ENCODE measurements at places on chromosomes 5 and 9.

GRCh38 chr9:126457890-126458289 is 131.3 kb downstream of the MVB12B start:
- no peak overlapping the region for H3K27ac ChIP-seq
- H3K27me3 ChIP-seq: no peaks in the 10 kb centered on the region
- H3K36me3 ChIP-seq: no peaks in the 10 kb centered on the region

- H3K27ac ChIP-seq: no peak overlapping the region
- H3K4me1 ChIP-seq: peaks cover 26% of the 10 kb centered on the region
- no peak overlapping the region for H3K4me3 ChIP-seq
- H3K36me3 ChIP-seq: no peaks in the 10 kb centered on the region
Measured at GRCh38 chr9:22041775-22042174, 32.7 kb upstream of the CDKN2B start.

DNA sequence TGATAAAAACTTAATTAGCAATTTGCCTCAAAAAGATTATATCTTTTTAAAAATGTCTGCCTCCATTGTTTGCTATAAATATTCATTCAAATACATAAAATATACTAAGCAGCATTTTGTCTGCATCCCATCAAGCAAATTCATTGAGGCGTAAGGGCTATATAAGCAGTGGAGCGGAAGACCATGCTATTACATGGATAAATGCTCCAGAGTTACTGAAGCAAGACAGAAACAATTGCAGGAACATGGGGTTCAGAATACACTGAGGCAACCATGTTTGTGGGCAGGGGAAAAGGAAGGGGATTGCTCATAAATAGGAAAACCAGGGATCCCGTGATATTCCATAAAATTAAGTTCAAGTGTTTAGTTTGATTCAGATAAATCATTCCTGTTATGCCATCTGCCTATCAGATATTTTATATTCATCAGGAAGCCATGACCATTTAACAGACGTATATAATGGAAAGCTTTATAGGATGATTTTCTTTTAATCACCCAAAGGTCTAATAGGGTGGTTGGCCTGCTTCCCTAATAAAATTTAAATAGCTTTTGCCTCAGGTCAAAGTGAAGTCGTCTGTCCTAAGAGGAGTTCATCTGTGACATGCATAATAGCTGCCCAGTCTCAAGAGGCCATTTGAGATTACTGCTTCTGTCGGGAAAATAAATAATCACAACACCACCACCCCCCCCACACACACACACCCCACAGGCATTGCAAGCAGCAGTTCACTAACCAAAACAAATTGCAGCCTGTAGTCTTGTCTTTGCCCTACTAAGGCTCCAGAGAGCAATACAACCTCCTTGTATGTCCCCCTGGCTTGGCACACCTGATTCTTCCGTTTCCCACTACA is 105.2 kb downstream of the RASEF start:
- H3K27ac ChIP-seq: no peak overlapping the region
- no peaks in the 10 kb centered on the region for H3K4me1 ChIP-seq
- no peaks in the 10 kb centered on the region for H3K36me3 ChIP-seq
- no peak for DNase-seq
- no peak overlapping the region for H3K4me3 ChIP-seq

DNA sequence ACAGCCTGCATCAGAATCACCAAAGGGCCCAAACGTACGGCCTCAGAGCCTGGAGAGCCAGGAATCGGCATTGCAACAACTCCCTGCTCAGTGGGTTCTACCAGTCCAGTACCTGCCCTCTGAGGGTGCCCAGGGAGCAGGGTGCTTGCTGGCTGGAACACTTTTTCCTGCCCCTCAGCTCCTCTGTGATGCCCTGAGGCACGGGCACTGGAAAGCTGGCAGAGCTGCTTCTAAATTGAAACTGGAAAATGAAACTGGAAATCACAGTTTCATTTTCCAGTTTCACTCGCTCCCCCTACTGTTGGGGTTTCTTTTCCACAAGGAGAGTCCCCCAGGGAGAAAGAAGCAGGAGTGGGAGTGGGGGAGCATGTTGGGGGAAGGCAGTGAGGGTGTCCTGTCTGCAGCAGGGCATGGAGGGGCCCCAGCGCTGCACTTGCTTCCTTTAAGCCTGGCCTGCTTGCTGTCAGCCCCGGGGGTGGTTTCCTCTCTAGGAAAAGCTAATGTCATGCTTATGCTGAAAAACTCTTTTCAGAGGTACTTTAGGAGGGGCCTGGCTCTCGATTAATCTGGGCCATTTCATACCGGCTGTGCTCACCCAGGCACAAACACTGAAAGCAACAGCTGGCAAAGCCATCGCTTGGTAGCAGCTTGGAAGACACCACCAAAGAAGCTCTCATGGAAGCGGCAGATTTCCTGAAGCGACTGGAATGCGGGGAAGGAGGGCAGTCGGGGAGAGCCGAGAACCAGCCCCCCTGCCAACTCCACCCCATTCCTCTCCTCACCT is 26.2 kb downstream of the IRF1 start:
- no peak for DNase-seq
- no peaks in the 10 kb centered on the region for H3K36me3 ChIP-seq

DNA sequence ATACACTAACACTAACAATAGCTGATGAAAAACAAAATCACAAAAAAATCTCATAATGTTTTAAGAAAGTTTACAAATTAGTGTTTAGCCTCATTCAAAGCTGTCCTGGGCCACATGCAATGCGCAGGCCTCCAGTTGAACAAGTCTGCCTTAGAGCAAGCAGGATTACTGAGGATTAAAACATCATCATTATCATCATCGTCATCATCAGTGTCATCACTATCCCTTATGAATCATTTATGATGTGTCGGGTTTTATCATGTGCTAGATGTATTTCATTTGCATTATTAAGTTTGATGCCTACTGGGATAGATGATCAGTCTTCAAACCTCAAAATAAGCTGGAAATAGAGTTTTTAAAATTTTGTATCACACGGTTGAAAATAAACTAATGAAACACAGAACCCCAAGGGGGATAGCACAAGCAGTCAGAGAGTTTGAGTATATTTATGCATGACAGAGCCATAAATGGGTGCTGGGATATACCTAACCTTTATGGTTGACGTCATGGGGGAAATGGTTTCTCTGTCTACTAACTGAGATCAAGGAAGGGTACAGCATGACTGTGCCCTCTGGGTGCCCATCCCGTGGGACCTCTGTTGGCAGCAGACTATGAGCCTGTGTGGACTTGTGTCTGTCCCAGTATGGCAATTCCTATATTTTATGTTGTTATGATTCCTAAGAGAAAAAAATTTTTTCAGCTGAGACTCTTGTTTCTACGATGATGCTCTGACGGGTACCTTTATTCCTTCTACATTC is 150.3 kb upstream of the ADRA1B start:
- no peak for DNase-seq
- H3K4me1 ChIP-seq: no peaks in the 10 kb centered on the region
- no peak overlapping the region for H3K27ac ChIP-seq
- no peaks in the 10 kb centered on the region for H3K36me3 ChIP-seq
- H3K27me3 ChIP-seq: no peaks in the 10 kb centered on the region

DNA sequence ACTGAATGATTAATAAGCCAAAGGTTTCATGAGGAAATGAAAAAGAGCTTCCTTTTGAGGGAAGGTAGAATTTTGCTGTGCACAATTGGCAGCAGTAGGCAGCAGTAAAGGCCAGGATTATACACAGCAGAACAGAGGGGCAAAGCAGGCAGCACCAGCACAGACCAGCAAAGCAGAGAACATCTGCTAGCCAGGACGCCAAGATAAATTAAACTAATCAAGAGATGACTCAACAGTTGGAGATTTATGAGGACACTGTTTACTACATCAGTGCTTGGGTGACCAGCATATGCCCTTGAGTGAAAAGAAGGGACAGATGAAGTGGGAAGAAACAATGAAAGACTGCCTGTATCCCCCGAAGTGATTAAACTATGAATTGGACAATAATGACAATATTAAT is 871.4 kb upstream of the CDH10 start:
- no peaks in the 10 kb centered on the region for H3K36me3 ChIP-seq
- H3K27ac ChIP-seq: no peak overlapping the region
- no peak overlapping the region for H3K4me3 ChIP-seq
- DNase-seq: no peak
- no peaks in the 10 kb centered on the region for H3K4me1 ChIP-seq

GRCh38 chr9:20623748-20624124 is 1.4 kb upstream of the MLLT3 start:
- no peaks in the 10 kb centered on the region for H3K27me3 ChIP-seq
- H3K4me3 ChIP-seq: peak overlapping the region; percentile 89
- H3K27ac ChIP-seq: no peak overlapping the region
- H3K36me3 ChIP-seq: no peaks in the 10 kb centered on the region

DNA sequence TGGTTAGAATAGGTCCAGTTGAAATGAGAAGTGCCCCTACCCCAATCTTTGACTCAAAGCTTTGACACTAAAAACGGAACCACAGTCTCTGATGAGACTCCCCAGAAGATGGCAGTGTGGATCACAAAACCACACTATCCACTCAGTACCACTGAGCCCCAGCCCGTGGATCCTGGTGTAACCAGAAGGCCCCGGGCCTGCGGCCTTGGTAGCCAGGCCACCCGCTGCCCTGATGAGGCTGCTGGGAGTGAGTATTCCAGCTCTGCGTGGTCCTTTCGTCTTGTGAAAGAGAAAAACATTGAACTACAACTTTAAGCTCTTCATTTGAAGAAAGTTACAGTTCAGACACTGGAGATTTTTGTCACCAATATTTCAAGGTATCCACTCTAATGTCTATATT is 42.2 kb upstream of the FBP1 start:
- H3K4me3 ChIP-seq: no peak overlapping the region
- H3K4me1 ChIP-seq: no peaks in the 10 kb centered on the region
- no peaks in the 10 kb centered on the region for H3K36me3 ChIP-seq
- no peaks in the 10 kb centered on the region for H3K27me3 ChIP-seq
- DNase-seq: peak; percentile 79
- no peak overlapping the region for H3K27ac ChIP-seq

GRCh38 chr9:134320868-134321471 is 5.3 kb upstream of the RXRA start:
- no peak overlapping the region for H3K27ac ChIP-seq
- H3K36me3 ChIP-seq: no peaks in the 10 kb centered on the region
- no peaks in the 10 kb centered on the region for H3K4me1 ChIP-seq
- no peaks in the 10 kb centered on the region for H3K27me3 ChIP-seq

GRCh38 chr5:59810041-59810440 is 83.5 kb downstream of the PDE4D start:
- no peak overlapping the region for H3K27ac ChIP-seq
- no peaks in the 10 kb centered on the region for H3K36me3 ChIP-seq
- peak; percentile 82 for DNase-seq
- peaks cover 9% of the 10 kb centered on the region for H3K4me1 ChIP-seq
- no peak overlapping the region for H3K4me3 ChIP-seq

DNA sequence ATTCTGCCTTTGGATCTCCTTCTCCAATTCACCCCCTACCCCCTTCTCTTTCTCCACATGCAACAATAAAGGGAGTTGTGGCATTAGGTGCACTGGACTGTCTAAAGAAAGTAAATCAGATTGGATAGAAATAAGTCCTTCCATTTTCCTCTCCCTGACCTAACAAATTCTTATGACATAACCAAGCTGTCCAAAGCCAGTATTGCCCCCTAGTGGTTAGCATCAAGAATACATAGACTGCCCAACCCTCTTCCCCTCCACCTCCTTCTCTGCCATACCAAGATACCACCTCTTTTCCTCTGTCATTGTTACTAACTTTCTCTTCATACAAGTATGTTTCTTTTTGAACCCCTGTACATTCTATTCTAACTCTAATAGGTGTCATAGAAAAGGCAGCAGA is 45.7 kb downstream of the PPARGC1B start:
- no peak overlapping the region for H3K27ac ChIP-seq
- peak; percentile 80 for DNase-seq
- H3K4me1 ChIP-seq: peaks cover 50% of the 10 kb centered on the region
- peaks cover 6% of the 10 kb centered on the region for H3K36me3 ChIP-seq

DNA sequence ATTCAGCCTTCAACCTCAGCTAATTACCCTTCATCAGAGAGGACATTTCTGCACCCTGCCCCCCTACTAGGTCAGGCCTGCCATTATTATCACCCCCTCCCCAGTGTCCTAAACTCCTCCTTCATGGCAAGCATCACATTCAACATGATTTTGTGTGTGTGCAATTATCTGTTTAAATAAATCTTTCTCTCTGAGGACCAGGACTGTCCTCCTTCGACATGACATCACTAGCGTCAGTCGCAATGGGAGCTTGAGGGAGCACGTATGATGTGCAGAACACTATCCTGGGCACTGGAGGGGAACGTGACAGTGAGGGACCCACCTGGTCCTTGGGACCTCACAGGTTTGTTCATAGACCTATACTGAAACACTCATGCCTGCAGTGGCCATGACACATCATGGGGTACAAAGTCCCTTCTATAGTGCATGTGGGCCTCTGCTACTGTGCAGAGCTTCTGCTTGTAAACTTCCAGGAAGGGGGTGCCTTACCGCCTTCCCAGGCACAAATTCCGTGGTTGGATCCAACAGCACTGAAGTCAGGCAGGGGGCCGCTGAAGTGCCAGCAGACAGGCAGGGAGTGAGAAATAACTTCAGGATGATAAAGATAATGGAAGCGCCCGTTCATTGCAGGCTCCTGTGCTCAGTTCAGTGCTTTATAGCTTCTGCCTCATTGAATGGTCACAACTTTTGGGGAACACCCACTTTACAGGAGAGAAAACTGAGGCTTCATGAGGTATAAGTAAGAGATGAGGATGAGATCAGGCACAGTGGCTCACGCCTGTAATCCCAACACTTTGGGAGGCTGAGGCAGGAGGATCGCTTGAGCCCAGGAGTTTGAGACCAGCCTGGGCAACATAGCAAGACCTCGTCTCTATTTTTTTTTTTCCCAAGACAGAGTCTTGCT is 36.0 kb upstream of the STXBP1 start:
- peaks cover 8% of the 10 kb centered on the region for H3K4me1 ChIP-seq
- no peak overlapping the region for H3K27ac ChIP-seq
- no peaks in the 10 kb centered on the region for H3K36me3 ChIP-seq
- H3K27me3 ChIP-seq: no peaks in the 10 kb centered on the region

GRCh38 chr5:72695659-72696058 is 120.8 kb upstream of the TNPO1 start:
- no peak overlapping the region for H3K27ac ChIP-seq
- DNase-seq: no peak
- no peaks in the 10 kb centered on the region for H3K4me1 ChIP-seq
- no peaks in the 10 kb centered on the region for H3K36me3 ChIP-seq
- H3K4me3 ChIP-seq: no peak overlapping the region

- no peaks in the 10 kb centered on the region for H3K27me3 ChIP-seq
- H3K4me1 ChIP-seq: no peaks in the 10 kb centered on the region
- no peak for DNase-seq
- H3K36me3 ChIP-seq: no peaks in the 10 kb centered on the region
- no peak overlapping the region for H3K4me3 ChIP-seq
Measured at GRCh38 chr9:87546704-87547103, 49.0 kb downstream of the DAPK1 start.

- DNase-seq: no peak
- no peaks in the 10 kb centered on the region for H3K27me3 ChIP-seq
- H3K27ac ChIP-seq: no peak overlapping the region
- peaks cover 19% of the 10 kb centered on the region for H3K4me1 ChIP-seq
- H3K36me3 ChIP-seq: no peaks in the 10 kb centered on the region
Measured at GRCh38 chr5:98769210-98769958, 4.1 kb upstream of the RGMB start.

DNA sequence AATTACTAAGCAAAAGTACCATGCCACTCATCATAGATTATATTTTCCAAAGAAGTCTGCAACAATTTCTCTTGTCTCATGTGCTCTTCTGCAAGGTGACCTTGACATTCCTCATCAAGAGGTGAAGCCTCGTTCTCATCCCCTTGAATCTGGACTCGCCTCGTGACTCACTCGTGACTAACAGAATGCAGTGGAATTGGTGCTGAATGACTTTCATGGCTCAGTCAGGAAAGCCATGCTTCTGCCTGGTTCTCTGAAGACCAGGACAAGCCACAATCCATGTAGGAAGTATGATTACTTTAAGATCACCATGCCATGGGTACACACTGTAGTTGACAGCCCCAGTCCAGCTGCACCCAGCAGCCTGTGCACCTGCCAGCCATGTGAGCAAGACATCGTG is 335.8 kb downstream of the GADD45G start:
- no peaks in the 10 kb centered on the region for H3K4me1 ChIP-seq
- no peak for DNase-seq
- no peaks in the 10 kb centered on the region for H3K27me3 ChIP-seq
- no peak overlapping the region for H3K4me3 ChIP-seq

All from Karpas-422 (cell line).